ENCODE measurements at places on chromosomes 12 and 14.

DNA sequence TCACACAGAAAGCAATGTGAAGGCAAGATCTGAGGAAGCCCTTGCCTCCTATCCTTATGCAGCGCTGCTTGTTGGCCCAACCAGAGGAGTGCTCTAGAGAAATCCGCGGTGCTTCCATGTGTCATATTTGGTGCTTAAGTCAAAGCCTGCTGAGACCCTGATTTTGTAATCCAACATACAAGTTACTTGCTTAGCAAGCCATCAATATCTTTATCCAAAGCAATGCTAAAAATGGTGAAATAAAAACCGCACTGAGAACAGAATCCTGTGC, 250.0 kb downstream of the MED13L start:
- DNase-seq: no peak

DNA sequence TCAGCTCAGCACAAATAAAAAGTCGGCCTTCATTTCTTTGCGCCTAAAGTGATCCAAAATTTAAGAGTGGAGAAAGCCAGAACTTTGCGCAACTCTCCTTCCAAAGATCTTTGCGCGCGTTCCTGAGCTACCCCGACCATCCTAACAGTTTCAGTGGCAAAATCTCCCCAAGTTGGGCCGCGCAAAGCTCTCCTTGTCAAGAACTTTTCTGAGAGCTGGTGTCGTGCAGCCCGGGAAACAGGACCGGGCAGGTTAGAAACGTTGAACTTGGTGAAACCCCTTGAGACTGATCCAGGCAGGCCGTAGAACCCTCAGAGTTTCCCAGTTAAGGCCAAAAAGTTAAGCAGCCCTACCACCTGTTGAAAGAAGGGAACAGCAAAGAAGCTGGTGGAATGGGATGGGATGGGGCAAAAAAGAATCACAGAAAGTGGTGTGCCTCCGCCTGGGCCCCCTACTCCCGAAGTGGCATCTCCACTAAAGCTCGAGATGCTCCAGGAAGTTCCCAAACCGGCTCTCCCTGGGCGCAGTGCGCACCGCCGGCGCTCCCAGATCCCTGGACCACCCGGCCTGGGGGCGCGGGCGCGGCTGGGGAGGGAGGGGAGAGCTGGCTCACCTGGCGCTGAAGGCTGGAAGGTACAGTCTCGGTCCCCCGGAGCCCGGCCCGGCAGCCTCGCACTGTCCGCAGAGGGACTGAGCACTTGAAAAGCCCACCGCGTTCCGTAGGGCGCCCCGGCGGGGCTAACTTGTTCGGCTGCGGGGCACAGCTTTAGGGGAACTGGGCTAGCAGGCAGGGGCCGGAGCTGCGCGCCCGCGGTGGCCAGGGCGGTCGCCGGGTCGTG, 768 bp downstream of the DBX2 start:
- peak; percentile 23 for DNase-seq

DNA sequence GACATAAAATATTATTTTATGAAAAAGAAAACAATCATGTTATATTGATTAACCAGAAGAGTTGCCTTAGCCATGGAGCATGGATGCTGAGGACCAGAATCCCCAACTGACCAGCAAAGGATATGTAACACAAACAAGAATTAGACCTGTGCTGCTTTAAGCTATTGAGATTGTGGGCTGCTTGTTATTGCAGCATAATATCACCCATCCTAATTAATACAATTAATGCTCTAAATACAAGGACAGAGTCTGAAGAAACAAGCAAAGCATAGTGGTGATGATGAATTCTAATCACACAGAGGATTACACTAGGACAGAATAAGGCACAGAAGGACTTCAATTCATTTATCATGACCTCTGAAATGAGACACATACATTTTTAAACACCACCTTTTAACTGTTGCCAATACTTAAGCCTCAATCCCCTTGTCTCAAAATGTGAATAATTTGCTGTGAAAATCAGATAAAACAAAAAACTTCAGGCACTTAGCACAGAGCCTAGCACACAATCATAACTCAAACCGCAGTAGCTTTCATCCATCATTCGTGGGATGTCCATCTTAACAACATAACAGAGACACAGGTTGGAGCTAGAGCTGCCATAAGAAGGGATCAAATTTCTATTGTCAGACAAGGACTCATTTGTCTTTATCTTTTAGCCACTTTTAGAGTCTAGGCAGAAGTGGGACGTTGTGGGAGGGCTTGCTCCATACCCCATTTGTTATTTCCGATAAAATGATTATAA, 449.6 kb upstream of the DCN start:
- no peak for DNase-seq

GRCh38 chr12:29616664-29617406, 119.3 kb upstream of the OVCH1 start:
- DNase-seq: no peak

GRCh38 chr14:33539918-33540357, 410.9 kb downstream of the EGLN3 start:
- no peak for DNase-seq

DNA sequence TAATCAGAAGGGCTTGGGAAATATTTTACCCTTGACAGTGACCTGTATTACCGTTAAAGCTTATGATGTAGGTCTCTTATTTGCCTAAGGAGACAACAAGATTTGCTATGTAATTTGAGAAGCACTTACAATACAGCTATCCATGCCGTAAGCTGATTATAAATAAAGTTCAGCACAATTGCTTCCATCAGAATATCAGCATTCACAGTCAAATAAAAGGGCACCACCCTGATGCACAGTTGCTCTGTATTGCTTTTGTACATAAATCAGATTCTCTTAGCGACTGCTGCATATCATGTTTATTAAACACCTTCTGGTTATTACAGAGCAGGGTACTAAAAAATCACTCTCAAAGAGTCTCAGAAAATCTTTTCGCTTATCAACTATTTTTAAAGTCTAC, 67.3 kb upstream of the VRK1 start:
- no peak for DNase-seq

- DNase-seq: no peak
Observed at GRCh38 chr12:98113548-98113947, 401.8 kb upstream of the TMPO start.

GRCh38 chr12:105523164-105524057, 192.9 kb downstream of the C12orf75 start:
- peak; percentile 94 for DNase-seq

DNA sequence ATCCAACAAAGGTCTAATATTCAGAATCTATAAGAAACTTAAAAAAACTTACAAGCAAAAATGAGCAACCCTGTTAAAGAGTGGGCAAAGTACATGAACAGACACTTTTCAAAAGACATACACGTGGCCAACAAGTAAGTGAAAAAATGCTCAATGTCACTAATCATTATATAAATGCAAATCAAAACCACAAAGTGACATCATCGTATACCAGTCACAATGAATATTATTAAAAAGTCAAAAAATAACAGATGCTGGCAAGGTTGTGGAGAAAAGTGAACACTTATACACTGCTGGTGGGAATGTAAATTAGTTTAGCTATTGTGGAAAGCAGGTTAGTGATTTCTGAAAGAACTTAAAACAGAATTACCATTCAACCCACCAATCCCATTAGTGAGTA, 199.1 kb downstream of the SNAPC1 start:
- DNase-seq: no peak

DNA sequence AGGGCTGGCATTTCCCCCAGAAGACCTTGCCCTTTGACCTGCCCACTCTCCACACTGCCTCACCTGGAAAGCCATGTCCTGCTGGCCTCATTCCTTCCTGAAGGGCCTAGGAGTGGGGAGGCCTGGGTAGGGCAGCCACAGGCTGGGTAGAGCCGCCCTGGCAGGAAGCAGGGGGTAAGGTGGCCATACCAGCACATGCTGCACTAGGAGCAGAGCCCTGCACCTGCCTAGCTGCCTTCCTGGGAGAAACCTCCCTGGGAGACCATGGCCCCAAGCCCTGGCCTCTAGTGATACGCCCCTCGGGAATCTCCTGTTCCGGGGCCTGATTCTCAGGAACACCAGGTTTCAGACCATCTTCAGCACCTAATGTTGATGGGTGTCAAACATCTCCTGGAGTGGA, 65.8 kb downstream of the TSPAN11 start:
- no peak for DNase-seq

- no peak for DNase-seq
Observed at GRCh38 chr12:16163146-16163545, 114.3 kb downstream of the SLC15A5 start.

DNA sequence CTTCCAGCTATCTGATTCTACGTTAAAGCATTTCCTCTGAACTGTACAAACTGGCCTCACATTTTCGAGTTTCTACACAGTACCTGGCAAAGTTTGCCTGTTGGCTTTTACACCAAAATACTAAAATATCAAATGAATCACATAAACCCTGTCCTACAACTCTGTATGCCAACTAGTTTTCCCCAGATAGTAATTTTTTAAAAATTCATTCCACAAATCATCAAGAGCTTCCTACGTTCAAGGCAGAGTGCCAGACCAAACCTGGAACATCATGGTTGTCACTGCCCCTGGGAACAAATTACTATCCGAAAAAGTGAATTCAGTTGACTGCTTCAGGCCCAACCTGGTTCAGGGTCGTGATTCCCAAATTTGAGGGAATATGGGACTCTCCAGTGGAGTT, 2.1 kb downstream of the TMEM30B start:
- DNase-seq: peak; percentile 50

DNA sequence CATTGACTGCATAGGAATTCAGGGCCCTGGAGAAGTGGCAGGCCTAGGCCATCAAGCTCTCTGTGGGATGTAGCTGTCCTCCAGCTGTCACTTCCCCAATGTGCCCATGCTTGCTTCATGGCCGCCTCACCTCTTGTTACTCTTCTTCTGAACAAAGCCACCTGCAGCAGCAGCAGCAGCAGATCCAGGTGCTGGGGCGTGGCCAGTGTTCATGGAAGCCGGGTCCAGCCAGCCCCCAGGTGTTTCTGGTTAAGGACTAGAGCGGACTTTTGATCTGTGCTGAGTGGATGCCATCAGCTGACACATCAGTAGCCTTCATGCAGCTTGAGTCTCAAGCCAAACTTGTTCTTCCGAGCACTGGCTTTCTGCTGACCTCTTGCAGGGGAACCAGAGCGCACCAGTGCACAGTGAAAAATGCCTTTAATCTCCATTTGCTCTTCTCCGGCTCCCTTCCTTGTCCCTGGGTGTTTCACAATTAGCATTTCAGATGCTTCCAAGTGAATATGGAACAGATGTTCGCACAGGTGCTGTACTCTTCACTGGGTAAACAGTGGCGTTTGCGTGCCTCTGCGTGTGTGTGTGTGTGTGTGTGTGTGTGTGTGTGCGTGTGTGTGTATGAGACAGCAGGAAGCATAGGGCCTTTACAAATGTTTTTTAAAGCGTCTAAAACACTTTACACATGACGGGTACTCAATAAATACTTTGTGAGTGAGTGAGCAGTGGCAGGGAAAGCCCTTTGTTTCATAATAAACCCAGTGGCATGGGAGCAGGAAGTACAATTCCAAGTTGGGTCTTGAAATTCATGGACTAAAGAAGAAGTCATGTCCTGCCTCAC, 20.1 kb downstream of the TPCN1 start:
- DNase-seq: peak; percentile 71

DNA sequence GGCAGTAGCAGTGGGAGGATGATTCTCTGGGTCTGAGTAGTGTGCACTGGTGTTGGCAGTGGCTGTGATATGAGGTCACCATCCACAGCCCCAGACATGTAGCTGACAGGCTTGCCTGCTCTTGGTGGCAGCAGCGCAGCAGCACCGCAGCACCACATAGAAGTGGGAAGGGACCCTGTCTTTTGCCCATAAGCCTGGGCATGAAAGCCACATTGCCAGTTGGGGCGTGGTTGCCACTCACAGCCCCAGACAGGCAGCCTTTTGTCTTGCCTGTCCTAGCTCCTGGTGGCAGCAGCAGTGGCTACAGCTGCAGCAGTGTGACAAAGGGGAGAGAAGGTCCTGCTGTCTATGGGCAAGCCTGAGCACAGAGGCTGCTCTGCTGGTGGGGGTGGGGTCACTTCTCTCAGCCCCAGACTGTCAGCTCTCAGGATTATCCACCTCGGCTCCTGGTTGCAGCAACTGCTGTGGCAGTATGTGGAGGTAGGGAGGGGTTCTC, 71.5 kb downstream of the BRMS1L start:
- no peak for DNase-seq

DNA sequence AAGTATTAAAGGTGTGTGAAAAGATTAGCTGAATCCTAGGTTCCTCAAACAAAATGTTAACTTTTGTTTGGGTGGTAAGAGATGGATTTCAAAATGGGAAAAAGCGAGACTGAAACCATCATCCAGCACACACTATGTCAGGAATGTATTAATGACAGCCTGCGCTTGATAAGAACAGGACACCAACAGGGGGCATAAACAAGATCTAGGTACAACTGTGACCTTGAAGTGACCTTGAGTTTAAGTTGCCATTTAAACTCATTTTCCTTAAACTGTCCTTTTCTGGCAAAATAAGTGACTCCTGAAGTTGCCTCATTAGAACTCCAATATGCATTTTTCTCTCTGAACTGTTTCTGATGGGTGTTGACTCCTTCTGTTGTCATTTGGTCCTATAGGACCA, 17.1 kb downstream of the PRKCH start:
- no peak for DNase-seq

GRCh38 chr14:95040708-95041476, 116.4 kb downstream of the DICER1 start:
- no peak for DNase-seq

DNA sequence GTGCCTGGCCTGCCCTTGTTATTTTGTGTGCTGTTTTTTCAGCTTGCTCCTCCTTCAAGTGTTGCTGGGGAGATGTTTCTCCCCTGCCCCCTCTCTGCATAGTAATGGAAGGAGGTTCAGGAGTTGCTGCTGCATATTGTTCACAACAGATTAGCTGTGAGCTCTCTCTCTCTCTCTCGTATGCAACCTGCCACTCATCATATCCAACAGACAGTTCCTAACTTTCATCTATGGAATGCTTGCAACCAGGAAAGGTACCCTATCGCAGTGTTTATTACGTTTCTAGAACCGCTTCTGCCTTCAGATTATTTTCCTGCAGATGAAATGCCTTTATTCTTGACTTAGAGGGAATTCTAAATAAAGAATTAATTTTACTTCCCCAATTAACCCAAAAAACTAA, 372.9 kb downstream of the RMST start:
- DNase-seq: no peak

DNA sequence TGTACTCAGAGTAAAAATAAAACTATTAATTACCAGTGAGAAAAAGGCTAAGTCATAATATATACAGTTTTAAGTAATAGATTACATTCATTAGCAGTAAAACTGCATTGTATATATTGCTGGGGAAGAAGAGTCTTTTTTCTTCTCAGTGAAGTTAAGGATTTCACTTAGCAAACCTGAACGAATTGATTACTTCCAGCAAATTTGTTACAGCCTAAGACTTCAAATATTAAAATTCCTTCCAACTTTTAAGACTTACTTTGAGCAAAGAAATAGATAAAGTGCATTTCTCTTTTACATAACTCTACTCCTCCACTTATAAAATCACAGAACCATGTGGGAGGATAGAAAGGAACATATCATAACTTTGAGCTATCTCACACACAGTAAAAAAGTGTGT, 43.3 kb downstream of the PIK3C2G start:
- DNase-seq: no peak

GRCh38 chr14:35556548-35556947, 22.6 kb downstream of the INSM2 start:
- DNase-seq: no peak

GRCh38 chr12:86233126-86233525, 23.1 kb downstream of the MGAT4C start:
- no peak for DNase-seq

Data from right hindlimb (tissue), 1 donor.